ENCODE measurements at places on chromosomes 6 and 20. TPM values are rescaled to one million over a fixed set of nuclear protein-coding genes. Genes with fewer than 3 reads are reported as not detected.

Gene PI3
- polyA plus RNA-seq: not detected

Gene KCNK5
- polyA plus RNA-seq: not detected

Gene FAM83C
- not detected for polyA plus RNA-seq

Gene PRR18
- polyA plus RNA-seq: not detected

Gene SLC4A11
- polyA plus RNA-seq: 1.6 TPM

Gene BPIFA1
- polyA plus RNA-seq: not detected

Gene SNTA1
- polyA plus RNA-seq: 11.2 TPM

Gene RSPO4
- not detected for polyA plus RNA-seq

Gene HSPA12B
- polyA plus RNA-seq: 0.46 TPM

Gene LAMA4
- 9.4 TPM for polyA plus RNA-seq

Gene IL17F
- not detected for polyA plus RNA-seq

Gene CFAP61
- 0.62 TPM for polyA plus RNA-seq

Gene NINL
- 22.5 TPM for polyA plus RNA-seq

Gene EEF1A2
- polyA plus RNA-seq: 9.2 TPM

Gene SIRPD
- polyA plus RNA-seq: not detected

Gene CST4
- polyA plus RNA-seq: not detected

Gene C6orf15
- not detected for polyA plus RNA-seq

Gene SGK2
- 0.57 TPM for polyA plus RNA-seq

Gene SLC24A3
- polyA plus RNA-seq: not detected

Gene ID4
- 4.9 TPM for polyA plus RNA-seq

Gene RAB32
- polyA plus RNA-seq: 36.9 TPM

Gene DUSP15
- 5.4 TPM for polyA plus RNA-seq

Gene SLC2A10
- 14.1 TPM for polyA plus RNA-seq

Gene NNAT
- polyA plus RNA-seq: 6.7 TPM

Gene EFCAB8
- not detected for polyA plus RNA-seq

Gene CBLN4
- polyA plus RNA-seq: not detected

Gene OOEP
- not detected for polyA plus RNA-seq

Gene SNAP25
- polyA plus RNA-seq: 42.4 TPM

Gene TDRD6
- polyA plus RNA-seq: not detected

Gene SCUBE3
- polyA plus RNA-seq: 2.0 TPM

Gene TPD52L2
- 161 TPM for polyA plus RNA-seq

Gene PACRG
- 0.52 TPM for polyA plus RNA-seq

Gene KIFC1
- polyA plus RNA-seq: 35.9 TPM

Gene SLC44A4
- 0.26 TPM for polyA plus RNA-seq

Gene PLN
- polyA plus RNA-seq: not detected

Gene IP6K3
- 0.21 TPM for polyA plus RNA-seq

Gene SNX5
- 69.2 TPM for polyA plus RNA-seq

Gene RAET1L
- not detected for polyA plus RNA-seq

Gene TEAD3
- 5.2 TPM for polyA plus RNA-seq

Gene BEND3
- 1.0 TPM for polyA plus RNA-seq

Gene SLC25A27
- polyA plus RNA-seq: 1.7 TPM

Data from SK-N-SH (cell line).